Chondrocyte (in vitro differentiated cells): ENCODE measurements at places on chromosomes 4 and X. TPM values are rescaled to one million over a fixed set of nuclear protein-coding genes. Genes with fewer than 3 reads are reported as not detected.

AKAP14 gene
- not detected in 3 replicates for total RNA-seq

CT45A10 gene
- total RNA-seq = not detected in 3 replicates

BEX5 gene
- total RNA-seq = 0.42 TPM in 1 of 3 replicates, not detected in the others

GRCh38 chrX:13147733-13148132 is 103.3 kb upstream of the FAM9C start:
- H3K36me3 ChIP-seq = no peaks in the 10 kb centered on the region
- no peak for DNase-seq
- H3K4me3 ChIP-seq = no peak overlapping the region
- H3K27me3 ChIP-seq = no peaks in the 10 kb centered on the region

- peaks cover 11% of the 10 kb centered on the region for H3K4me1 ChIP-seq
- no peak overlapping the region for H3K27ac ChIP-seq
- H3K4me3 ChIP-seq = no peak overlapping the region
- H3K36me3 ChIP-seq = no peaks in the 10 kb centered on the region
Measured at GRCh38 chrX:67726018-67726417, 182.2 kb downstream of the AR start.

- DNase-seq = no peak
- H3K4me1 ChIP-seq = peaks cover 12% of the 10 kb centered on the region
- H3K4me3 ChIP-seq = no peak overlapping the region
- no peak overlapping the region for H3K27ac ChIP-seq
Measured at GRCh38 chr4:38605181-38605752, 58.7 kb upstream of the KLF3 start.

FAM184B gene
- total RNA-seq = 0.02 TPM in 1 of 3 replicates, not detected in the others

DNA sequence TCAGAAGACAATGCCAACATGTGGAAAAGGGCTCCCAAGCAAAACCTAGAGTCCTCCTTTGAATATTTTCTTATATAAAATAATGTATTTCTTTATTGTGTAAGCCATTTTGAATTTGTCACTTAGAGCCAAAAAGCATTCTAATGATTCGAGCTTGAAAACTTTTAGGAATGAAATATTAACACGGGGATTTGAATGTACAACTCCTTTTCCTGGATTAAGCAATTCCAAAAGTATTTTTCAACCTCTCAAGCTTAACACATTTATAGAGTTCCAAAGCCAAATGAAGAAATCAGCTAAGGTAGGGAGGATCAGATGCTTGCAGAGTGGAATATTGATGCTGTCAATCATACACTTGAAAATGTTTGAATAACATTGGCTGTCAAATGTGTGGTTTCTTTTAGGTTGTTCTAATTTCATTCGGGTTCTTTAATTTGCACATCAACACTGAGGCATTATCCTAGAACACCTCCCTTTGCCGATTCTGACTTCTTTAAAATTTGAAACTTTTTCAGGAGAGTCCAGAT is 67.2 kb upstream of the ETNPPL start:
- DNase-seq = no peak
- H3K27me3 ChIP-seq = no peaks in the 10 kb centered on the region
- H3K36me3 ChIP-seq = no peaks in the 10 kb centered on the region

DNA sequence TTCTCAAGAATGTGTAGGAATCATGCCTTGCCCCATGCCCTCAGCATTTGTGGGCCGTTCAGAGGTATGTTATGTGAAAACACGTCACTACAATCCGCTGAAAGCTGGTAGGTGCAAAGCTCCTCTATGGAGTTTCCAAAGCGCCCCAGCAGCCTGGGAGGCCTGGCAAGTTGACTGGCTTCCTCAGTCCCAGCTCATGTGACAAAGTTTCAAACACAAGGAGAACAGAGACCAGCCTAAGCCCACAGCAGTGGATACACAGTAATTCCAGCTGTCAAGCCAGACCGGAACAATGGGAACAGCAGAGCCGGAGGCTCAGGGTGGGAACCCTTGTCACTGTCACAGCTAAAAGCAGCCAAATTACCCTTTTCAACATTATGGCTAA is 33.5 kb downstream of the NAT8L start:
- DNase-seq = no peak
- peaks cover 9% of the 10 kb centered on the region for H3K4me1 ChIP-seq
- peaks cover 15% of the 10 kb centered on the region for H3K36me3 ChIP-seq
- H3K27me3 ChIP-seq = no peaks in the 10 kb centered on the region
- H3K4me3 ChIP-seq = no peak overlapping the region

DNA sequence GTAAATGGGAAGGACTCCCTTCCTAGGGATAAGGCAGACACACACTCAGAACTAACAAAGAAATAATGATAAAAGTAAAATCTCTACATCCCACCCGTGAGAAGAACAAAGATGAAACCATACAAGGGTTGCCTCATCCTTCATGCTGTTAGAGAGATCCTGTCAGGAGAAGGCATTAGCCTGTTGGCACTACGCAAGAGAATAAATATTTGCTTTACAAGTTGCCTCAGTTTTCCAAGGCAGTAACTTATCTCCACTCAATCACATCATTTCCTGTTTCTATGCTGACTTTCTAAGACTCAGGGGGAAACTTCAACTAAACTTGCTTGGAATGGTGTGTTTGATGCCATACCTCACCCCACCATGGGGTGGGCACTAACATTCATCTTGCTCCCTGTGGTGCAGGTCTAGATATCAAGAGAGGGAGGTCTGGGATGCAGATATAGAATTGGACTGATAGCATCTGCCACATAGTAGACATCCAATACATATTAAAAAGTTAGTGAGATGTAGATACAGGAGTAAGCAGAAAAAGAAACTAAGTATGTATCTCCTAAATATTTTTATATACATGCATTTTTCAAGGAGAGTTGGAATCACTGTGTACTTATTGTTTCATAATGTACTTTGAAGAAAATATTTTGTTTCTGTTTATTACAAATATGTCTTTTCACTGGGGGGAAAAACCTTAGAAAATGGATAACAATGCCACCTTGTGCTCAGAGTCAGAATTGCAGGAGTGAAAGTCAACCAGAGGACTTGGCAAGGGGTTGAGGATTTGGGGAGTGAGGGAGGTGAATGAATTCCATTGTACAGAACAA is 57.2 kb upstream of the BEX4 start:
- H3K27ac ChIP-seq = peak overlapping the region; percentile 57
- no peaks in the 10 kb centered on the region for H3K27me3 ChIP-seq
- no peak for DNase-seq

- H3K4me1 ChIP-seq = peaks cover 5% of the 10 kb centered on the region
- H3K27me3 ChIP-seq = no peaks in the 10 kb centered on the region
- no peaks in the 10 kb centered on the region for H3K36me3 ChIP-seq
- no peak overlapping the region for H3K27ac ChIP-seq
- no peak overlapping the region for H3K4me3 ChIP-seq
Measured at GRCh38 chr4:87232216-87232615, 11.8 kb upstream of the KLHL8 start.
